NCI-H748 treated with DMSO at 0.1 percent for 48 hours (cell line): ENCODE measurements at places on chromosomes 3 and 15.

- no peak for DNase-seq
Observed at GRCh38 chr3:8972639-8973038, 9.4 kb upstream of the RAD18 start.

DNA sequence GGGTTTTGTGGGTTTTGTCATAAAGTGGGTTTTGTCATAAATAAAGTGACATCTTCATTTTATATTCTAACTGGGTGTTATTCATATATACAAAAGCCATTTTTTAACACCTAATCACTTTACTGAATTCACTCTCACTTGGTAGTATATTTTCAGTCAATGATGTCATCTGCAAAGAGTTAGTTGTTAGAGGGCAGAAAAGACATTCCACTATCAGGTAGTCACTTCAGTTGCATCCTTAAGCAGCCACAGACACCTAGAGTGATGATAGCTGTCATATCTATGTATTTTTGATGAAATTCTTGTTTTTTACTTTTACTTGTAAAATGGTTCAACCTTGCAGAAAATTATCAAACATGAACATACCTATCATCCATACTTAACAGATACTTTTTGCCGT, 89.0 kb downstream of the DHX36 start:
- DNase-seq: no peak

- no peak for DNase-seq
Observed at GRCh38 chr3:119600732-119601131, 3.0 kb downstream of the PLA1A start.

DNA sequence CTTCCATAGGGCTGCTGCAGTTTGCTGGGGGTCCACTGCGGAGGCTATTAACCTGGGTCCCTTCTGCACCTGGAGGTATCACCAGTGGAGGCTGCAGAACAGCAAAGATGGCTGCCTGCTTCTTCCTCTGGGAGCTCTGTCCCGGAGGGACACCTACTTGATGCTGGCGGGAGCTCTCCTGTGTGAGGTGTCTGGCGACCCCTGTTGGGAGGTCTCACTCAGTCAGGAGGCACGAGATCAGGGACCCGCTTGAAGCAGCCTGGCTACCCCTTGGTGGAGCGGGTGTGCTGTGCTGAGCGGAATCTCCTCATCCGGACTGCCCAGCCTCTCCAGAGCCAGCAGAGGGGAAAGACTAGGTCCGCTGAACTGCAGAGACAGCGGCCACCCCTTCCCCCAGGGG, 56.0 kb upstream of the CTXND1 start:
- DNase-seq: no peak

DNA sequence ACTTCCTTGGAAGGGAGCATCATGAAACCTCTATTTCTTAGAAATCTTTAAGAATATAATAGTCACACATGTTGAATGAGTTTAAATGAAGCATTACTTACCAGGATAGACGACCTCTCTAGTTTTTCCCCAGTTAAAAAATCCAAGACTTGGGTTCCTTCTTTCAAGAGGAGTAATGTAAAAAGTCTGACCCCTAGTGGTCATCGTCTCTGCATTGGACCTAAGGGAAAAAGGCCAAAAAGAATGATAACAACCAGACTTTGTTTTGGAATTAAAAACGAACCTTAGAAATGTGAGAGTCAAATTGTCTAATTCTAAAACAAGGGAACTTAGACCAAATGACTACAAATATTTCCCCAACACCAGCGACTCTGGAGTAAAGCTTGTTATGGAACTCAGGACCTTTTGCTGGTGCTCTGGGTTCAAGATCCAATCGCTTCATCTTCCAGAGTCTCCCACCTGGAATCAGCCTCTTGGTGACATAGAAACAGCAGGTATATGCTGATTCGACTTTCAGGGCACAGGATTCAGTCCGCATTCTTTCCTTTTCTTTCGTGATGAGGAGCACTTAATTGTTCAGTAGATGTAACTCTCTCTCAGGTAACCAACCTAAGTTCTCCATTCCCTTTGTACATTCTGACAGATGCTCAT, 214.8 kb upstream of the TPRG1 start:
- no peak for DNase-seq

GRCh38 chr3:116886202-116886893, 176.8 kb downstream of the TUSC7 start:
- no peak for DNase-seq

GRCh38 chr3:95302044-95302443, 1239.2 kb downstream of the NSUN3 start:
- no peak for DNase-seq

DNA sequence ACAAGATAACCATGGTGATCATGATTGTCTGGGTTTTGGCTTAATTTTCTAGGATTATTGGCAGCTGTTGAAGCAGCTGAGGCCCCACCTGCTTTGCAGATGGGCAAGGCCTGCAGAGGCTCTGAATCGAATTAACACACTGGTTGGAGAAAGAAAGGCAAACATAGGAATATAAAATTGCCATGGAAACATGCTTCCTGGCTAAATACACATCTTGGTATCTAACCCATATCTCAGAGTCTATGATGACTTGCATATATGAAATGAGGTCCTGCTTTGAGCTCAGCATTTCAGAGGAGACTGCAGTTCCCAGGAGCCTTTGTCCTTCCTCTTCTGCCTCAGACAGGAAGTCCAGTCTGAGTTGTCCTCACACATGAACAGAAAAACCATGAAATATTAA, 24.3 kb upstream of the SV2B start:
- no peak for DNase-seq

DNA sequence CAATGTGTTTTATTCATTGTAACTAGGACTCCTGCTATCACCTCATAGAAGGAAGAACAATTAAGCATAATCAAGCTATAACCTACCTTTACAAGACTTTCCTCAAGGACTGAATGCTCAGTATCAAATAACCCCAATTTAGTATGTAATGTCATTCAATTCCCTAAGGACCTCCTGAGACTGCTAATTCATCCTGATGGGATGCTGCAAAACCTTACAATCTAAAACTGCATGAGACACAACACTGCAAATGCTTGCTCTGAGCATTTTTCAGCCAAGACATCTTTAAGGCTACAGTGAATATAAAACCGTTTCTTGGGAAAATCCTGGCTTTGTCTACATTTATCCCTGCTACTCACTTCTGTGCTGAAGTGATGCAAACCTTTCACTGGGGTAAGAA, 69.9 kb downstream of the RYK start:
- DNase-seq: no peak
